ENCODE measurements at places on chromosomes 6 and 20.

DNA sequence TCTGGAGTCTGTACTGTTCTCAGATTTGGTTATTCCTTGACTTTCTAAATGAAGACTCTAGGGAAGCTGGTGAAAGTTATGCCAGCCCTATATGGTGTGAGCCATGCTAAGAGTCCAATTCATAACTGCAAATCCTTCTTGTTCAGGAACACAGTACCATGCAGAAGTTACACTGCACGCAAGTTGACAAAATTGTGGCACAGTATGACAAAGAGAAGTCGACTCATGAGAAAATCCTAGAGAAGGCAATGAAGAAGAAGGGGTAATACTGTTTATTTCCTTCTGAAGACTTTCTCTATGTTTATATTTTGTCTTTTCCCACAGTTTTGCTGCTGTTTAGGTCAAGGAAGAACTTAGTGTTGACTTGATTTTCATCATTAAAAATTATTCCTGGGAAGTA is 61.2 kb upstream of the LAMP5 start:
- no peak for DNase-seq

- no peak for DNase-seq
These were observed 86.7 kb downstream of the SLX4IP start for GRCh38 chr20:10521836-10522235.

GRCh38 chr6:135233686-135234491 is 52.8 kb downstream of the MYB start:
- peak; percentile 45 for DNase-seq

DNA sequence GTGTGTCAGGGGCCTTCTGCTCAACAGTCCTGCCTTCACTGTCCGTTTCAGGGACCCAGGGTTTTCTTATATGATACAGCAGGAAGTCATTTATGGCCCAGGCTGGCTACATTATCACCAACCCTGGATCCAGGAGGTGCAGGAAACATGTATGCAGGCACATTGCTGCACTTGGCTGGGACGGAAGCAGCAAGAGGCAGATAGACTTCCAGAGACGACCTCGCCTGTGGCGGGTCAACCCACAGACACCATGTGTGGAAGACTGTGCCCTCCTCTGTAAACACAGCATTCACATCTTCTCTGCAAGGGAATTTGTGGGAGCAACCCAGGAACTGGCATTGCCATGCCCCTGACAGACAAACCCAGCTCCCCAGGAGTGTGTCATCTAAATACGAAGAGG is 43.7 kb downstream of the TBC1D7 start:
- no peak for DNase-seq

DNA sequence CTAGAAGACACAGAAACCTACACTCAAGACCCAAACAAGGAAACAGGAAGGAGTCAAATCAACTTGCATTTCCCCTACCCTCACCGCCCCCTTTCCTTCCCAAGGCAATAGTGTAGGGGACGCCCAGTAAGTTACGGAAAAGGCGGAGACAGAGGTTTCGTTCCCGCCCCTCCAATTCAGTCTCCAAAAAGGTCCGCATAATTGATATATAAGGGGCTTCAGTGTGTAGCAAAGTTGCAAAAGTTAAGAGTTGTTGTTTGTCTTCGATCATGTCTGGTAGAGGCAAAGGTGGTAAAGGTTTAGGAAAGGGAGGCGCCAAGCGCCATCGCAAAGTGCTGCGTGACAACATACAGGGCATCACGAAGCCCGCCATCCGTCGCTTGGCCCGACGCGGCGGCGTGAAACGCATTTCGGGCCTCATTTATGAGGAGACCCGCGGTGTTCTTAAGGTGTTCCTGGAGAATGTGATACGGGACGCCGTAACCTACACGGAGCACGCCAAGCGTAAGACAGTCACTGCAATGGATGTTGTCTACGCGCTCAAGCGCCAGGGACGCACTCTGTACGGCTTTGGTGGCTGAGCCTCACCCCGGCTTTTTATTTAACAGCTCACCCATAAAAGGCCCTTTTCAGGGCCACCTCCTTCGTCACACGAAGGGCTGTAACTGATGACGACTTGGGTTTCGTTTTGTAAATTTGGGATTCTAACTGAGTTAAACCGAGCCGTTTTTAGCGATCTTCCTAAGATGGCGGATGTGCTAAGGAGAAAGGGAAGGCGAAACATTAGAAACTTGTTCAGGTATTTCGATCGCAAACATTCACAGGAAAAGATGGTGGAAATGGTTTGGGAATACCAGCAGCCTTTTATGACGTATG is 124.6 kb upstream of the BTN3A2 start:
- DNase-seq: no peak

DNA sequence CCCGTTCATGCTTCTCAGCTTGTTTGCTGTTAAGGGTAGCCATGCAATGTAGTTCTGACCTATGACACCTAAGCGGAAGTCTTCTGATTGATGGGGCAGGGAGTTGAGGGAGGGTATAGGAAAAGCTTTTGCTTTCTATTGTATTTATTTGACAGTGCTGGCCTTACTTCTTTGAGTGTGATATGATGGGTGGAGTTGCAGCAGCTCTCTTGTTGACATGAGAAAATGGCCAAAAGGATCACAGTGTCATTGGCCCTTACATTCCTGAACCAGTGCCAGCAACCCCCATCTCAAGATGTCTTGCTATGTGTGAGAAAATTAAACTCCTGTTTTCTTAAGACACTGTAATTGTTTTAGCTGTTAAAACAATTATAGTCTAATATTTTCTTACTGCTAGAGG is 117.5 kb downstream of the SAMD5 start:
- DNase-seq: no peak

DNA sequence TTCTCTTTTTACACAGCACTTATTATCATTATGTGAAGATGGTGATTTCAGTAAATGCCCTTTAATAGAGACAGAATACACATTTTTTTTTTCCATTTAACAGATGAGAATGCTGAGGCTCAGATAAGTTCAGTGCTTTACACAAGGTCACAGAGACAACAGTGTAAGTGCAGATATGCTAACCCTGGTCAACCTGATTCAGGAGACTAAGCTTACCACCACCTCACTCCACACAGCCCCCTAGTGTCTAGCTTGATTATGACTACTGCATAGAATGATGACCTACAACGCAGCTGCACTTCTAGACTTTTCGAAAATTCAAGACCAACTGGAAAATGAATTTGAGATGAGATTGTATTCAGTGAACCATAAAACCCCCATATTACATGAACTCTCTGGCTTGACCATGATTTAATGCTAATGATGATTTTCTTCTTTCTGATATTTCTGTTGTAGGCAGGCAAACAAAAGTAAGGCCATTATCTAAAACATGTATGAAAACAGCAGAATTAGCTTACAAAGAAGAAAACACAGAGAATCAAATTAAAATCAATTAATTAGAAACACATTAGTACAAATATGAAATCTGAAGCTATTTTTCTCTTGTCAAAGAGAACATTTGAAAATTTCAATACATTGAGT is 212.1 kb upstream of the PHACTR1 start:
- peak; percentile 47 for DNase-seq

DNA sequence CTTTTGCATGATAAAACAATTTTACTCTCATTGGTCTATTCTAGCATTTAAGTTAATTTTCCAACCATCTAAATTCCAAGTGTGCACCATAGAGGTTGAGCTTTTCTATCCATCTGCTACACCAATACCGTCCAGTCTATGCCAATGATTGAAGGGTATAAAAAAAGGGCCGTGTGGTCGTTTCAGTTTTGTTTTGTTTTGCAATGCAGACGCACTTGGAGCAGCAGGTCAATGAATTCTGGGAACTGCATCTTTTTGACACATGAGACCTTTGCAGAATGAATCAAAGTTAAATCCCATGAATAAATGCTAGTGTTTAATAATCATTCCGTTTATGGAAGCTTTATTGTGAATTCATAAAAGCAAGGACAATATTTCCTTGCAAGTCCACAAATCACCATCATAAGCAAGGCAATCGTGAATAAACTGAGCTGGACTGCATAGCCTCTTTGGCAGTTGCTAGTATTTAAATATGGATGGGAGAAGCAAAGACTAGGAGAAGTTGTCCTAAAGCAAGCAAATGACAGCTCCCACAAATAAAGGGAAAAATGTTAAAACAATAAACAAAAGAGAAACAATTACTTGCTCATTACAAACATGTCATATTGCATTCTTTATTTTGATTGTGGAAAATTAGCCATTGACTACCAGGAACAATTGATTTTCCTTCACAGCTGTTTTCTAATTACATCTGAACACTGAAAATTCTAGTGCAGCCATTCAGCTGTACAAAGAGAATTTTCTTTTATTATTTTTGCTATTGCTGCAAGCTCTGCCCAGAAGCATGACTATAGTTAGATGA is 649.7 kb upstream of the GJE1 start:
- DNase-seq: no peak

GRCh38 chr20:4406627-4407026 is 315.1 kb upstream of the PRND start:
- no peak for DNase-seq

- no peak for DNase-seq
These were observed 319.6 kb downstream of the FARS2 start for GRCh38 chr6:5580736-5581581.

- peak; percentile 47 for DNase-seq
These were observed 7.0 kb downstream of the UNC93A start for GRCh38 chr6:167298127-167298526.

- no peak for DNase-seq
These were observed 200.6 kb upstream of the MAP3K7 start for GRCh38 chr6:90787446-90787845.

DNA sequence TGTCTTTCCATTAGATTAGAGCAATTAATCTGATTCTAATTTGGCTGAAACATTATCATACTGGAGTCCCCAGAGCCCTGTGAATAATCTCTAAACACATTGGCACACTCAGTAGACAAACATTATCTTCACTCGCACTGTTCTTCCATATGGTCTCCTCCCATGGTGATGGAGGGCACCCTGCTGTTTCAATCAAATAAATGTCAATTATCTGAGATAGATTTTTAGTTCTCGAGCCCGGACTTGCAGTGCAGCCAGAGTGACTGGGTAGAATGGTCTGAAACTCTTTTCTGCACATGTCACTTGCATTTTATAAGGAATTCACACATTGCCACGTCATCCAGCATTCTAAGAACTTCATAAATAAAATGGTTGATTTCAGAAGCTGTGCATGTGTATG is 90.6 kb upstream of the MAP3K7 start:
- DNase-seq: no peak

DNA sequence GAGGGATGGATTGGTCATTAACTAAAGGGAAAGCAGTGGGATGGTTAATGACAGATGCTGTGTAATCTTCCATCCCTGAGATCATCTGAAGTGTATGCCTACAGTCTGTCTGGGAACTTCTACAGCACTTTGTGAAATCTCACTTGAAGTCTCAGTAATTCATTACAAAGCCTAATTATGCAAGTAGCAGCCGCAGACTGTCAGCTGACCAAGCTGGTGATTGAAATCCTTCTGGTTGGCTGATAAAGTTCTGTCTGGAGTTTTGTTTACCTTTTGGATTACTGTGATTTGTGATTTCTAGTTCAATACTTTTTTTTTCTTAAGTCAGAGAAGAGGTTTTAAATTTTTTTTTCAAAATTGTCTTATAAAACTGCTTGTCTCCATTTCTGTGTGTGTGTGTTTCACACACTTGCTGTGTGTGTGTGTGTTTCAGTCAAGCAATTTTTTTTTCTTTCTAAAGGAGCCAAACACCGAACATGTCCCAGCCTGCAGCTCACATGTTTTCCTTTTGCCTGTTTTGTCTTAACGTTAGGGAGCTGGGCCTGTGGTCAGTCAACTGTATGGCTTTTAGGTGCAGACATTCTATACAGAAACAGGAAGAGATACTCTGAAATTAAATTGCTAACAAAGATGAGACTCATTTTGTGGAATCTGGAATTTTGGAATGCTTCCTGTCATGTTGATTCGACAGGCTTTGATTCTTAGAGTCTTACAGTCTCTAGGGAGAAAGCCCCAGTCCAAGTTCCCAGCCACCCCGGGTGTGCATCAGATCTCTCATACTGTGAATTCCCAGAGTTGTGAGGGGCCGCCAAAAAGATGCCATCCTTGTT is 28.5 kb upstream of the ADGRF4 start:
- DNase-seq: no peak

DNA sequence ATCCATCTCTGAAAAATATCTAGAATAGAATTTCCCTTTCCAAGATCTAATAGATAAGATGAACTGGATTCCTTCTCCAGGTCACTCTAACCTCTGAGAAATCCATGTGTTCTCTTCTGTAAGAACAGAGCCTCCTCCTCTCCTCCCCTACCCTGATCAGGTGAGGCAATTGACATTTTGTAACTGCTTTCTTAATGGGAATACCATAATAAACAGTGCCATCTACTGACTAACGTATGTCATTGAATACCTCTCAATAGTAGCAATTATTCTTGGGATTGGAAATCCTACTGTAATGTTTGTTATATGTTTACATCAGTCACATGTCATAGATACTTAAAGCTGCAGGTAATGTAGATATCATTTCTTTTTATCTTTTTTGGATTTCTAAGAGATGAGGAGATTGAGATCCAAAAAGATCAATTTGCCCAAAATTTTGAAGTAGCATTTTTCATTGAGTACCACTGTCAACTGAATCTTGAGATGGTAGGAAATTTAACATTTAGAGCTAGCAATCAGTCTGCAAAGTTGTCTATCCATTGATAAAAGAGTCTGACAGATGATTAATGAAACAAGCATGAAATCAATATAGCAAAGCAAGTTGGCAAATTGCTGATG is 365.8 kb upstream of the HSF2 start:
- peak; percentile 7 for DNase-seq

- DNase-seq: no peak
These were observed 478.8 kb downstream of the CD83 start for GRCh38 chr6:14596410-14596809.

GRCh38 chr6:39215640-39216158 is 13.6 kb downstream of the KCNK5 start:
- no peak for DNase-seq

DNA sequence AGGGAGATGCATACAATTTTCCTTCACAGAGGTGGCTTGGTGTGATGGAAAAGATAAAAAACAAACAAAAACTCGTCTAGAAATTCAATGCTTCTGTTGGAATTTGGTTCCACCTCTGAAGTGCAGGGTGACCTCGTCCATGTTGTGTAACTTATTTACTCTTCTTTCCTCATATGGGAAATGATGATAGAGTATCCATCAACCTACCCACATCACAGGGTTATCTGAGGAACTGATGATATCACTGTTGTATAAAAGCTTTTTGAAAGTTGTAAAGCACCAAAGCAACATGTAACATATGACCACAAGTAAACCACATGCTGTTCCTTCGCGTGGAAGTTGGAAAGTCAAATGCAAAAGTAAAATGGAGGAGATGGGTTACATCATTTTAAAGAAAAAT is 212.0 kb upstream of the SGK1 start:
- no peak for DNase-seq

DNA sequence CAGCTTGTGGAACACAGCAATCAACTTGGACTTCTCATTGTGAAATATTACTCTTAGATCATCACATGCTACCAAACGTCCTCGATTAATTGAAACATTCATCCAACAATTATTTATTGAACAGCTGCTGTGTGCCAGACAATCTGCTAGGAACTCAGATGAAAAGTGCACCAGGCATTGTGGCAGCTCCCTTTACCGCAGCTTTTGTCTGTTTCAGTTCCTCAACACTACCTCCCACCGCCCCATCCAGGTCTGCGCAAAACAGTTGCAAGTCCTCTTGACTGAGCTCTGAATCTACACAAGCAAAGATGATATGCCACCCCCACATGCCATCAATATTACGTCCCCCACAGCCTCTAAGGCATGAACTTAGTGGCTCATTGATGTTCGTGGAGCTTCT is 1094.4 kb upstream of the MAP3K7 start:
- peak; percentile 7 for DNase-seq

Measured in RPMI8226 (cell line).